Smooth muscle cell of the umbilical artery (primary cell): ENCODE measurements at places on chromosomes 5 and 9. TPM values are rescaled to one million over a fixed set of nuclear protein-coding genes. Genes with fewer than 3 reads are reported as not detected.

Gene SPINK7
- total RNA-seq = not detected in 2 replicates

Gene BTNL9
- total RNA-seq = not detected in 2 replicates

Gene PTGS1
- total RNA-seq = 2.6 and 4.5 TPM in 2 replicates

Gene N4BP3
- under 0.01 and 0.46 TPM in 2 replicates for total RNA-seq

Gene TEX48
- total RNA-seq = not detected in 2 replicates

Gene UBE2QL1
- total RNA-seq = under 0.01 TPM in 1 of 2 replicates, not detected in the other

Gene MEGF9
- 6.5 and 7.4 TPM in 2 replicates for total RNA-seq

Gene MZB1
- not detected in 2 replicates for total RNA-seq

Gene PKD2L2
- total RNA-seq = not detected in 2 replicates

Gene PAEP
- not detected in 2 replicates for total RNA-seq

Gene GCNT4
- 0.23 and 0.59 TPM in 2 replicates for total RNA-seq

Gene SH3TC2
- total RNA-seq = 1.2 TPM in 2 replicates

Gene SLC36A2
- total RNA-seq = not detected in 2 replicates

Gene EIF4E1B
- total RNA-seq = not detected in 2 replicates

Gene CARD6
- total RNA-seq = 2.0 and 4.2 TPM in 2 replicates

Gene TLN1
- total RNA-seq = 548 and 1,223 TPM in 2 replicates

Gene BHMT
- total RNA-seq = not detected in 2 replicates

Gene RGS3
- total RNA-seq = 39.2 and 53.7 TPM in 2 replicates

Gene GPR151
- not detected in 2 replicates for total RNA-seq

Gene NUTM2F
- not detected in 2 replicates for total RNA-seq

Gene CAPSL
- not detected in 2 replicates for total RNA-seq

Gene IRX2
- not detected in 2 replicates for total RNA-seq

Gene SIT1
- total RNA-seq = not detected in 2 replicates

Gene BTNL3
- total RNA-seq = not detected in 2 replicates

Gene PCDHA12
- total RNA-seq = 0.18 and 0.59 TPM in 2 replicates

Gene CCDC192
- not detected in 2 replicates for total RNA-seq

Gene PCDHB2
- total RNA-seq = 0.59 and 0.74 TPM in 2 replicates

Gene PCDHB12
- 0.05 and 0.30 TPM in 2 replicates for total RNA-seq

Gene ABO
- total RNA-seq = not detected in 2 replicates

Gene REEP2
- total RNA-seq = 10.4 and 18.2 TPM in 2 replicates

Gene NDST1
- total RNA-seq = 79.0 and 119 TPM in 2 replicates

Gene NR2F1
- 17.2 and 19.9 TPM in 2 replicates for total RNA-seq

Gene PRDM9
- total RNA-seq = not detected in 2 replicates

Gene IL4
- total RNA-seq = not detected in 2 replicates

Gene P4HA2
- 756 and 933 TPM in 2 replicates for total RNA-seq

Gene HSPA9
- 405 and 424 TPM in 2 replicates for total RNA-seq

Gene MLANA
- 0.05 TPM in 1 of 2 replicates, not detected in the other for total RNA-seq

Gene GRXCR2
- total RNA-seq = not detected in 2 replicates

Gene TRPM6
- total RNA-seq = 0.09 TPM in 1 of 2 replicates, not detected in the other

Gene DOCK2
- 3.0 and 5.4 TPM in 2 replicates for total RNA-seq

Gene SLC46A2
- not detected in 2 replicates for total RNA-seq

Gene SYNPO
- total RNA-seq = 15.4 and 19.0 TPM in 2 replicates

Gene LEAP2
- total RNA-seq = 0.18 and 0.30 TPM in 2 replicates
